ENCODE measurements at places on chromosomes 6 and 20.

- DNase-seq = no peak
Observed at GRCh38 chr6:20652299-20653084, 118.2 kb downstream of the CDKAL1 start.

DNA sequence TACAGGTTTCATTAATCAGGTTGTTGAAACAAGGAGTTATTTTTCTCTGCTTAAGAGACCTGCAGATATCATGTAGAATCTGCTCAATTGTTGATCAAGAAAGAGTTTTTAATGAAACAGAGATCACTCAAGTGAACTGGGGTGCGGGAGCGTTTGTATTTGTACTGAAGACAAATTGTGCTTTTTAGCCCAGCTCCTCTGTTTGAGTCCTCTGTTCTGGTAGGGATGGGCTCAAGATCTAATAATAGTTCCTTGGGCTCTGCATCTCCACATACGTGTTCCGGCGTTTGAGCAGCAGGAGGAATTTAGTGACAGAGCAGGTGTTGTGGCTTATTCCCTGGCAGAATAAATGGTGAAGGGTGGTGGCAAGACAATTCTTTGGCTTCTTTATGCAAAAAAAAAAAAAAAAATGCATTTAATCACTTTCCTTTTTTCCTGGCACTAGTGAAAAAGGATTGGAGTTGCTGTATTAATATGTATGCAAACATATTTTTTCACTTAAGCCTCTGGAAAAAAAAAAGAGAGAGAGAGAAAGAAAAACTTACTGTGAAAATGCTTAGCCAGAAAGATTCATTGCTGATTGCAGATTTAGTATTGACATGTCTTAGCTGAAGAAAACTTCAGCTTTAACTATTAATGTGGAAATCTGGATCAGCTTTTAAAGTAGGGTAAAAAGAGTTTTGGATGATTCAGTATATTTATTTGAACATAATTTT is 4.0 kb downstream of the CITED2 start:
- DNase-seq = no peak

DNA sequence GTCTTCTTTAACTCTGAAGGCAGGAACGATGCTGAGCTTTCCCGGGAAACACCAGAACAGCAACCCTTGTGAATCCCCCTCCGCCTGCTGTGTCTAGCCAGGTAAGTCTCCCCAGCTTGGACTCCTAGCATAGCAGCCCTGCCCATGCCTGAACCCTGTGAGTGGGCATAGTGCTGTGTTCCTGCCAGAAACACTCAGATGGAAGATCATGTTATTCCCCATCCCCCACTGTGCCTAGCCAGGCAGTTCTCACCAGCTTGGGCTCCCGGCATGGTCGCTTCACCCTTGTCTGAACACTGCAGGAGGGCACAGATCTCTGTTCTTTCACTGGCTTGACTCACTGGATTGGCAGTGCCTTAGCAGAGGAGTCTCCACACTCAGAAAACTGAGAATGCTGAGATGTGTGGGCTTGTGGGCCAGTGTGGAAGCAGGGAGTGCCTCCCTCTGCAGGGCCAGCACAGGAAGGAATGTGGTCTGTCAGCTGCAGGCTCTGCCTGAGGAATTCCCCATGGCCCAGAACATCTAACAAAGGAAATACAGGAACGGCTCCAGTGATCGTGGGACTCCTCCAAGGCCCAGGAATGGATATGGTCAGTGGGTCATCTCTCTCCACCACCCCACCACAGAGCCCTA is 440.1 kb upstream of the ADGRB3 start:
- DNase-seq = no peak

DNA sequence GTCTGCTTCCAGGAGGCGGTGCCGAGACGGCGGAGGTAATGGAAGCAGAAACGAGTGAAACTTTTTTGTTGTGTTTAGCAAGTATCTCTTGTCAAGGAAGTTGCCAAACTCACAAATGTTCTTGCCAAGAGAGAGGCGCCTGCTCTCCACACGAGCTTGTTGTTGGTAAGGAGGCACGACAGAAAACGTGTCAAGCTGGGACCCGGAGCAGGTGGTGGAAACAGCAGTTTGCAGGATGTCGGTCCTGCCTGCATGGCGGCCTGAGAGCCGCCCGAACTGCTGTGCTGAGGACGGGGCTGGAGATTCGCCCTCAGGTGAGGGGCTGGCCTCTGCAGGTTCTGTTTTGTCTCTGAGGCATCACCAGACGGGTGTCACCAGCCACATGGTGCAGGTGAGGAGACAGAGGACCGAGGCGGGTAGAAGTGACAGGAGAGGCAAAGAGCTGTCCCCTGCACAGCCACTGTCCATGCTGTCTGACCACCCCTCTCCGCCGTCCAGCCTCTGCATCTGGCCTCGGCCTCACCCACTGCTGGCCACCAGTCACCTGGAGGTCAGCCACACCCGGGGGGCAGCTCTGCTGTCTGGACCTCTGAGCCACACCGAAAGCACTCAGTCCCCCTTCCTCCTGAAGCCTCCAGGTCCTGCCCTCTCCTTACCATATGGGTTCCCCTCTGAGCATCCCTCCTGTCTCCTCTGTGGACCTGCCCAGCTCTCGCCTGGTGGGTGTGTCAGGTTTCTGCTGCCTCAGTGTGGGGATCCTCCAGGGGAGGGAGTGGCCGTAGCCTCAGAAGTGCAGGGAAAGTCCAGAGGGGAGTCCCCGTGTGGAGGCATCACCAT is 261.5 kb downstream of the TAF4 start:
- no peak for DNase-seq

GRCh38 chr6:17871189-17871519 is 116.3 kb downstream of the KIF13A start:
- no peak for DNase-seq
